NCI-H1436 (cell line): ENCODE measurements at places on chromosomes 1 and 21.

DNA sequence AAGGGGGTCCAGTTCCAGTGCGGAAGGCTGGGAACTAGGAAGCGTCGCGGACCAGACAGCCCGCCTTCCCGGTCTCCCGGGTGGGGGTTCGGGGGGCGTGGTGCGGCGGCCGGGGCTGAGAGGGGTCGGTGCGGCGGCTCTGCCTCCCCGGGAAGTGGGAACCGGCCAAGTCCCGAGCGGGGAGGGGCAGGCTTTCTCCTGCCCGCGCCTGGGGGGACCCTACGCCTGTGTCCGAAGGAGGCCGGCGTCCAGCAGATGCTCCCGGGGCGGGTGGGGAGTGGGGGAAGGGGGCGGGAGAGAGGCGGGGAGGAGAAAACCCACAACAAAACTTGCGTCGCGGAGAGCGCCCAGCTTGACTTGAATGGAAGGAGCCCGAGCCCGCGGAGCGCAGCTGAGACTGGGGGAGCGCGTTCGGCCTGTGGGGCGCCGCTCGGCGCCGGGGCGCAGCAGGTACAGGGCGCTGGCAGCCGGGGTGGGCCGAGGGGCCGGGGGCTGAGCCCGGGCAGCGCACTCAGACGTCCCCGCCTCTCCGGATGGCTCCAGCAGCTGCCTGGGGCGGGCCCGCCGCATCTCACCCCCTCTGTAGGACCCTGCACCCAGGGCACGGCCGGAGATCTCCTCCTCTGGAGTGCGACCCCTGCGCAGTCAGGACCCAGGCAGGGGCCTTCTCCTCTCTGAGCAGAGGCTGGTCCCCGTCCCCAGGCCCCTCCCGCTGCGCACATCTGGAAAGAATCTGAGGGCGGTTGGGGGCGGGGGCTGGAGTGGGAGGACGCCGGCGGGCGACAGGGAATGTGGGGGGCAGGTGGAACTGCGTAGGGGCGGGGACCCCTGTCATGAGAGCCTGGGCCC, at the start of gene PODN:
Gene PODN (plus strand): TSS at position 355 of the 849 bp plus-strand sequence. CDS start 7,643 bp downstream, outside the sequence.
- no peak for DNase-seq

DNA sequence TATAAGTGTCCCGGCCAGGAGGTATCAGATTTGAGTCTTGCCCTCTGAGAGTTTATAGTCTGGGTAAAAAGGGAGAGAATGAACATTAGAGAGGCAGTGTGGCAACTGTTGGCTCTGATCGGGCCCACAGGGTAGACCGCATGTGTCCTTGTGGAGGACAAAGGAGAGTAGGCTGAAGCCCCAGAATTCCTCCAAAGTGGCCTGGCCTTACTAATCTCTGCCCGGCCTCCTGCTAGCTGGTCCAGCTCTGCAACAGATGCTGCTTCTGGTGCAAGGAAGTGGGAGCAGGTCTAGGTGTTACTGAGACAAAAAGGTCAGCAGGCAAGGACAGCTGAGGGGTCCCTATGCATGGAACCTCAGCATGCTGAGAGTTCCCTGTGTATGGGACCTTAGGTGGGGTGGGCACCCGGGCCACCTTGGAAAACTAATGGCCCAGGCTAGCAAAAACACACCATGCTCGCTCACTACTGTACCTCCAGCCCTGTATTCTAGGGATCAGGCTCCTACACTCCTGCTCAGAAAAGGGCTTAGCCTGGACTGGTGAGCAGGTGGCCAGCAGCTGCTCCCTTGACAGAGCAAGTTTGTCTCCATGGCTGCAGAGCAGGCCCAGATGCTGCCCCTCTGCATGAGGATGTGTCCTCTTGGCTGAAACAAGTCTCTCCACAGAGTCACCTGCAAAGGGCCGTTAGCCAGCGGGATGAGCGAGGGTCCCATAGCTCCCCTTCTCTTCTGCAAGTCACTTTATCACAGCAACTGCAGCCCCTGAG, 30.3 kb upstream of the RGS16 start:
- no peak for DNase-seq

DNA sequence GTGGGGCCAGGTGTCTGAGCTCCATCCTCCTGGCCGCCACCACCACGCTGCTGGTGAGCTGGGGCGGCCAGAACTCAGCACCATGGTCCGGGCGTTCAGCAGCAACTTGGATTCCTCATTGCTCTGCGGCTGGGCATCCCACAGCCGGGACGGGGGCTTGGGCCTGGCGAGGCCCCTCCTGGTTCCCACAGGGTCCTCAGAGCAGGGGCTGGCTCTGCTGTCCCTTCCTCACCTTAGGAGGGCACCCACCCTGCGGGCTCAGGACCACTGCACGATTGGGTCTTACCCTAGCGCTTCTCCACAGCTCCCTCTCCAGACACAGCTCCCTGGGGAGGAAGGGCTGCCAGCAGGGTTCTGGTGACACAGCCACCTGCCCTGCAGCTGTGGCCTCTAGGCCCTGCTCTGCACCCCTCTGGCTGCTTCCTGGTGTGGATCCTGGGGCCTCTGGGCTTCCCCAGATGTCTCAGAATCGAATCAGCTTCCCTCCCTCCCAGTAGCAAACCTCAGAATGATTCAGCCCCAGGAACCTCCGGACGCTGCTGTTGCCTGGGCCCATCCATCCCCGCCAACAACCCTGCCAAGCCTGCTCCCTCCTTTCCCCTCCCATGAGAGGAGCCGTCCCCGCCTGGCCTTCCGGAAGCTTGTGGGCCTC, 25.0 kb downstream of the CRYAA start:
- no peak for DNase-seq

GRCh38 chr1:171965777-171966176, 124.5 kb downstream of the DNM3 start:
- DNase-seq, result no peak

- DNase-seq, result no peak
These were observed 2.3 kb downstream of the SRSF10 start for GRCh38 chr1:23977854-23978191.

DNA sequence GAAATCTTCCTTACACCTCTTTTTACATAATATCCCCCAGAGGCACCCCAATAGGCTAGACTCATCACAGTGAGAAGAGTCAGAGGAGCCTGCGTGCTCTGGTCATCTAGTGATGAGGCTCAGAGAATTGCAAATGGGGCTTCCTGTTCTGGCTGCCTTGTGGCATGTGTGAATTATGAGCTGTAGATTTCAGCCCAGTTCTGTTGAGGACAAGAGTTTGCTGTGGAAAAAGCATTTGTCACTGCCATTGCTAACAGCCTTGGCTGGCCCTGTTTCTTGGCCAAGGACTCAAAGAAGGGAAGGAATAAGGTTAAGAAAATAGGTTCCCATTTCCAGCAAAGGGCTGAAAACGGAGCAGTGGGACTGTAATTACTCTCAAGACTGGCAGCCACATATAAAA, 30.7 kb downstream of the MRAP start:
- DNase-seq, result no peak

GRCh38 chr21:44458971-44459711, 3.8 kb downstream of the LRRC3 start:
- no peak for DNase-seq

- DNase-seq, result no peak
These were observed 15.3 kb downstream of the MAGI3 start for GRCh38 chr1:113405573-113405972.
